ENCODE measurements at places on chromosomes 5 and 9. TPM values are rescaled to one million over a fixed set of nuclear protein-coding genes. Genes with fewer than 3 reads are reported as not detected.
A peak's percentile ranks its signal among the peaks of the same experiment; 100 is the strongest.

UBAP1 gene
- 38.9 TPM for total RNA-seq

ZNF454 gene
- total RNA-seq: 0.33 TPM

KIF27 gene
- 8.4 TPM for total RNA-seq

ANP32B gene
- total RNA-seq: 205 TPM

GRCh38 chr5:107570805-107571531 lies 99.8 kb downstream of the EFNA5 start:
- no peak for DNase-seq

- no peak for DNase-seq
Measured at GRCh38 chr5:112413611-112414010, 5.5 kb downstream of the EPB41L4A start.

GRCh38 chr9:8649160-8649559 lies 849.6 kb upstream of the DMAC1 start:
- no peak for DNase-seq

DNA sequence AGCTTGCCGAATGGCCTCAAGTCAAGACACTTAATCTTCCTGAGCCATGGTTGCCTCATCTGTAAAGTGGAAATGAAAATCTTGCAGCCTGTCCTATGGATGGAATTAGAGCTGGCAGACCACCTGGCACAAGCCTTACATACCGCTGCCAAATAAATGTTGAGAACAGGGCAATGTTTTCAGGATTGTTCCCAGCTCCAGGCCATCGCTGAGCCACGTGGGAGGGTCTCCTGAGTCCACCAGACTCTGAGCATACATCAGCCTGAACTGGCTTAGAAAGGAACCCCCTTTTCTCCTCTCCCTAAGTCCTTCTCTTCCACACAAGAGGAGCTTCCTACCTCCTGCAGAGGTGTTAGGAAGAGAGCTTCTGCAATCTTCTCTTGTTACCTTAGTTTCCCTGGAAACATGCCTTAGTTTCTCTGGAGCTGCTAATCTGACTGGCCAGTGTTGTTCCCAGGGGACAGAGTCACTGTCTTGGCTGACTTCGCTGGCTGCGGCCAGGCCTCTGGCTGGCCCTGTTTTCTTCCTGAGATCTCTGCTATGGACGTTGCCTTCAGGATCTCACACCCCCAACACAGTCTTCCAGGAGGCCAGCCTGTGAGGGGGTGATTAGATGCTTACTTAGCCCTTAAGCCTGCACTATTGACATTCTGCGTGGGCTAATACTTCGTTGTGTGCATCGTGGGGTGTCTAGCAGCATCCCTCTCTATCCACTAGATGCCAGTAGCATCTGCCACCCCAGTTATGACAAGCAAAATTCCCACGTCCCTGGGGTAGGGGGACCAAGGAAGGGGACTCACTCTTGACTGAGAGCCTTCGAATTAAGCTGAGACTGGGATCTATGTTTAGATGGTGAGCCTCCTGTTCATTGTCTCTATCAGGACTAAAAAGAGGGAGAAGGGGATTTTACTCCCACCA lies 62.2 kb downstream of the BOD1 start:
- no peak for DNase-seq

- DNase-seq: no peak
Measured at GRCh38 chr5:107269256-107269655, 401.5 kb downstream of the EFNA5 start.

- no peak for DNase-seq
Measured at GRCh38 chr5:94113087-94113486, 371.7 kb upstream of the POU5F2 start.

GRCh38 chr5:95087816-95088317 lies 197.0 kb downstream of the MCTP1 start:
- DNase-seq: no peak

- no peak for DNase-seq
Measured at GRCh38 chr9:115952430-115953292, 200.9 kb upstream of the PAPPA start.

DNA sequence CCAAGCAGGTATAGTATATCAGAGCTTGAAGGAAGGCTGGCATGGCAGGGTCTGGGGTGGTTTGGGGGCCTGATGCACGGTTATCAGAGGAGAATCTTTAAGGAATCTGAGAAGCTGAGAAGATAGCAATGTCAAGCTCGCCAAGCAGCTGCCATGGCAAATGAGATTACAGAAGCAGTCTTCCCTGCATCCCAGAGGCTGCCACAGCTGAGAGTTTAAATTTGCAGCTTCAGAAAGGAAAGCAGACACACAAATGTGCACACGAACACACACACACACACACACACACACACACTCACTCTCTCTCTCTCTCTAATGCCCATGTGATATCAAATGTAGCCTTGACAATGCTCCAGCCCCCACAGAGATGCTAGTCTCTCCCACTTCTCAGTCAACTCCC lies 79.0 kb upstream of the TNC start:
- no peak for DNase-seq

DNA sequence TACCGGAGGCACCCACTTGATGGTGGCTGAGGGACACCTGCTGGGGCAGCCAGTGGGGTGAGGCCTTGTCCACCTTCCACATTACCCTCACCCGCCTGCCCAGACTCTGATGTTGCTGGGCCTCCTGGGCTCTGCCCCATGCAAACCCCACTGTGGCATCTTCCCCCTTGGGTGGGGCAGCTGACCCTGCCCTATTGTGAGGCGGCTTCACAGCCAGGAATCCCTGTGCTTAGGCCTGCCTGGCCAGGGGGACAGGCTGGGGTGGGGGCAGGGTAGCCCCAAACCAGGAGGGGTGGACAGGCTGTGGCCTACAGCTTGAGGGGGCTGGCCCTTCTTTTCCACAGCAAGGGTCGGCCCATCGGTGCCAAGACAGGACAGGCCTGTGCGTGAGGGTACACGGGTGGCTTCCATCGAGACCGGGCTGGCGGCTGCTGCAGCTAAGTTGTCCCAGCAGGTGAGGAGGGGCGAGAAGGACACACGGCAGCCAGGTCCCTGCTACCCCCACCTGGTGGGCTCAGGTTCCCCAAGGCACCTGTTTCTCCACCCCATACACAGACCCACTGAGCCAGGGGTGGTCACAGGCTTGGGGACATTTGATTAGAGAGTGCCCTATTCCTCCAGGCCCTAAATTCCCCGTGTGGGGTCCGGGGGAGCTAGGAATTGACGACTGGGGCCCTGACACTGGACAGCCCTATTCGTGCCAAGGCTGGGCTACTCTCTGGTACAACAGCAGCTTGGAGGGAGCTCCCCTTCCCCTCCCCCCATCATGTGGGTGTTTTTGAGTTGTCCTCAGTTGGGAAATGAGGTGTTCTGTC lies 99.2 kb downstream of the PHF2 start:
- DNase-seq: peak; percentile 50

GRCh38 chr9:1125741-1126140 lies 75.6 kb downstream of the DMRT2 start:
- no peak for DNase-seq
